ENCODE measurements at places on chromosomes 6 and 20.

GRCh38 chr20:53434662-53435061 lies 159.0 kb downstream of the ZNF217 start:
- no peak for DNase-seq

GRCh38 chr6:132792510-132792909 lies 5.9 kb downstream of the SLC18B1 start:
- no peak for DNase-seq

- no peak for DNase-seq
These were observed 14.5 kb downstream of the ENPP4 start for GRCh38 chr6:46144270-46144669.

- no peak for DNase-seq
These were observed 57.0 kb upstream of the STX16 start for GRCh38 chr20:58593880-58594638.

DNA sequence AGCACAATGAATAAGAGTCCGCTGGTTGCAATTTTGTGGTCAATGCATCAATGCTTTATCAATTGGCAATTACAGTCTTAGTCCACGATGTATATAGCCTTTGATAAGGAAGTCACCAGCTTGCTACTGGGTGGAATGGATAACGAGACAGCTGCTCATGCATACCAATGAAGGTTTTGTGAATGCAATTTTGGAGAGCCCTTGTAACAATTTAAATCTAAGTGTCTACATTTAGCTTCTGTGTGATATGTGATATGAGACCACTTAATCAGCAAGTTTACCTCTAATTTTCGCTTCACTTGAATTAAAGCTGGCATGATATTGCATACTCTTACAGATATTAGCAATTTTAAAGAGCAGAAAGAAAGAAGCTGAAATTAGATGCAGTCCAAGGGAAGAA lies 543.9 kb downstream of the RNF144B start:
- DNase-seq: no peak

Data from activated CD4-positive, CD25-positive, alpha-beta regulatory T cell (primary cell).